Effector memory CD8-positive, alpha-beta T cell (primary cell): ENCODE measurements at places on chromosomes 11 and 22.
A peak's percentile ranks its signal among the peaks of the same experiment; 100 is the strongest.

GRCh38 chr22:35721960-35722359 lies 4.3 kb downstream of the APOL5 start:
- DNase-seq, result no peak

- DNase-seq, result no peak
Observed at GRCh38 chr11:117387992-117388755, 60.5 kb downstream of the CEP164 start.

DNA sequence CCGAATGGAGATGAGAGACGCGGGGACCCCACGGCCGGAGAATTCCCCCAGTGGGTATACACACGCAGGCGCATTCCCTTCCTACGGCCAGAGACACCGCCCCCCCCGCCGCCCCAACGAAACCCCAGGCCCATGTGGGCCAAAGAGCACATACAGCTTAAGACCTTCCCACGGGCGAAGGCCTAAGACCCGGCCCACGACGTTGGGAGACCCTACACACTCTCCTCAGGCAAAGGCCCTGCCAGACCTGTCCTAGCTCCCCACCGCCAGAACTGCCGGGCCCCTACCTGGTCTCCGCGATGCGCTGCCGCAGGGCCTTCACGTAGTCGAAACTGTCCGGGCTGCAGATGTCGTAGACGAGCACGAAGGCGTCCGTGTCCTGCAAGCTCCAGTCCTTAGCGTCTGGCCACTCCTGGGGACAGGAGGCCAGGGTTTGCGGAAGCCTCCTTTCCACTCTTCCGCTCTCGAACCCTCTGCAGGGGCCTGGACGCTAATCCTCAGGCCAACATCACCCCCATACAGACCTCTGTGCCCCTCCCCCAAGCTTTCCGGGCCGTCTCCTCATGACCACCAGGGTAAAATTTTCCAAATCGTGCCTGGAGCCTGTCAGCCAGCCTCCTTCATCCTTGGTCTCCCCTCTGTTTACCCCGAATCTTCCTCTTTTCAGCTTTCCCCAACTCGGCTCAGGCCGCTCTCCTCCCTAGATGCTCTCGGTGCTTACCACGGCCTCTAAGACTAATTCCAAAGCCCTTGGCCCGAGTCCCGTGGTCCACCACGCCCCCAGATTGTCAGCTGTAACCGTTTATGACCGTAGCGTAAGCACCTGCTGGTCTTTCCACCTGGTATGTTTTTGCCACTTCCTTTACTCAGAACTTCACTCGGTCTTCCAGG lies 1.7 kb downstream of the RASL10A start:
- no peak for DNase-seq

GRCh38 chr22:38943882-38944281 lies 13.5 kb upstream of the APOBEC3A start:
- no peak for DNase-seq

DNA sequence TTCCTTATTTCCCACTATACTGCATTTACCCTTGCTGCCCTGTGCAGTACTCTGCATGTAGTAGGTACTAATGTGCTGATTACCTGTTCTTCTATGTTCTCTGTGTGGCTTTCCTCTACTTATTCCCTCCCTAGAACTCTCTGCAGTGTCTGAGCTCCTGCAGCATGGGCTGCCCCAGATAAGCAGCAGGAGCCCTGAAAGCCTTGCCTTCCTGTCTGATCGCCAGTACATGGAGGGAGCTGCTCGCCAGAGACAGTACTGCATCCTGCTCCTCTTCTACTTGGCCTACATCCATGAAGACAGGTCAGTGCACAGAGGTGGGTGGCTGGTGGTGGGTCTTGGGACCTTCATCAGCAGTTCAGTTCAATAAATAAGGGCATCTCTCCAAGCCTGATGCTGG lies 42.2 kb upstream of the CCDC134 start:
- no peak for DNase-seq

GRCh38 chr11:19905280-19905853 lies 192.7 kb downstream of the NAV2 start:
- DNase-seq, result no peak

DNA sequence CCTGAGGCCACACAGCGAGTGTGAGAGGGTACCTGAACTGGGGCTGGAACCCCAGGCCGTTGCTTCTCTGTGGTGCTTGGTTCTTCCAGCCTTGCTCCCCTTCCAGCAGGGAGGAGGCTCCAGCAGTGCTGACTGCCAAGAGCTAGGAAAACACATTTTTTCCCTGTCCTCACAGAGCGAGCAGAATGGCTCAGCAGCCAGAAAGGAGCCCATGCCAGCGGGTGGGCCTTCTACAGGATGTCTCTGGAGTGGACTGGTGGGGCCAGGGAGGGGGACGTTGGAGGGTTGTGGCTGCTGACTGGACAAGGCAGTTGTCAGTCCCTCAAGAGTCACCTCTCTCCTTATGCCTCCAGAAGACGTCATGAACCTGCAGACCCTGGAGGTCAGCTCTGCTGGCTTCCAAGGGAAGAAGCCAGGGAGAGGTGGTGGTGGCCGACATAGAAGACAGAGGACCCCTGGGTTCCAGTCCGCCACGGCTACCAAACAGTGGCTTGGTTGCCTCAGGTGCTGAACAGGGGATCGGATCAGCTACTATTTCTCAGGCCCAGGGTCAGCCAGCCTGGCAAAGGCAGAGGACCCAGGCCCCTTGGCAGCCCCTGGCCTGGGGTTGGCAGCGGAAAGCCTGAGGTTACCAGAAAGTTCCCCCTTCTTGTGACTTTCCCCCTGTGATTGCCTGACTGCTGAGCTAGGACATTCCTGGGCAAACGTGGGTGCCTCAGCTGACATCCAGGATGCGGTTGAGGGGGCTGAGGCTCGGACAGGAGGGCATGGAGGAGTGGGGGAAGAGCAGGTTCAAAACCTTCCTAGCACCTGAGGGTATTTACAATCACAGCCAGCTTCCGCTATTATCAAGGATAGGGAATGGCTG lies 3.7 kb downstream of the MAFF start:
- no peak for DNase-seq

DNA sequence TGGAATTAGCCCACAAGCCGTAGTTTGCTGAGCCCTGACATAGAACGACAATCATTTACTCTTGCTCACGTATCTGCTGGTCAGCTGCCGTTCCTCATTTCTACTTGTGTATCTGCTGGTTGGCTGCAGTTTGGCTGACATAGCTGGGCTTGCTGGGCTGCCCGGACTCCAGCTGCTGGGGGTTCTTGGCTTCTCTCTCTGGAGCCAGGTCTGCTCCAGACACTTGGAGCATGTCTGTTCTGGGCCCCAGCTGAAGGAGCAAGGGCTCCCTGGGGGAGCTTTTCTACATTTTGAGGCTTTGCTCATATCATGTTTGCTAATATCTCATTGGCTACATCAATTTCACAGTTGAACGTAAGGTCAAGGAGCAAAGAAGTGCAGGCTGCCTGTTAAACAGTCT lies 47.3 kb downstream of the PRDM11 start:
- no peak for DNase-seq

GRCh38 chr22:41574847-41575381 lies 14.1 kb downstream of the CSDC2 start:
- DNase-seq, result no peak

- no peak for DNase-seq
Observed at GRCh38 chr22:49371325-49372110, 456.2 kb downstream of the BRD1 start.

- no peak for DNase-seq
Observed at GRCh38 chr11:106644824-106645223, 373.5 kb downstream of the GUCY1A2 start.

GRCh38 chr22:30541961-30542810 lies 4.4 kb downstream of the SEC14L6 start:
- no peak for DNase-seq

DNA sequence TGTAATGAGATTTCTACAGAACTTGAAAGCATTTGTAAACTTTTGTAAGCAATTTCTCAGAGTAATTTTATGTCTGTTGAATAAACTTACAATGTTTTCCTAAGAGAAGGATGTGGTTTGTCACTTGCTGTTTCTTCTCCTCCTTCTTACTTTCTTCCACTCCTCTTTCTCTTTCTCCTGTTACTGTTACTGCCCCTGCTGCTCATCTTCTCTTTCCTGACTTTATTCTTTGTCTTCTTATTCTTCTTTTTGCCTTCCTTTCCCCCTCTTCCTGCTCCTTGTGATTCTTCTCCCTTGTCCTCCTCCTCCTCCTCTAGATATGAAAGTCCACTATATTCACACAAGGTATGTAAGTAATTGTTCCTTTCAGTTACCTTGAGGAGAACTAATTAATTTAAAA lies 31.1 kb upstream of the MMP7 start:
- DNase-seq, result no peak

DNA sequence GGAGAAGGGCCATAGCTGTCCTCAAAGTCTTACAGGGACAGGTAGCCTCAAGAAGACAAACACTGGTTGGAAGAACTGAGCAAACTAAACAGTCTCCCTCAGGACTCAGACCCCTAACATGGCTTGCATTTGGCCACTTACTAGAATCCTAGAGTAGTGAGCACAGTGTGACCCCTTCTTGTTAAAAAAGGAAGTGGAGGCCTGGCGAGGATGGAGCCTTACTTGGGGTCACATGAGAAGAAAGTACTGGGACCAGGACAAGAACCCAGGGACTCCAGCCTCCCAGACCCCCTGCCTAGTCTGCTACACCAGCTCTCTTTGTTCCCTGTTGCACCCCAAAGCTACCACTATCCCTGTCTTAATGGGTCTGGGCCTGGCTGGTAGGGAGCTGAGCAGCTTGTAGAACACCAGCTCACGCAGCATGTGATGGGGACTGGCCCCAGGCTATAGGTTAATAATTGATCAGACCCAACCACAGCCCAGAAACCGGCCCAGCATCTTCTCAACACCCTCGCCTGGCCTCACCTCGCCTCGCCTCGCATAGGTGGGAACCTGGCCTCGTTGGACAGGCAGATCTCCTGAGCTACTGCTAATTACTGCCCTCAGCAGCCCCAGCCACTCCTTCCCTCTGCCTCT lies 17.6 kb downstream of the DGAT2 start:
- DNase-seq, result no peak

- no peak for DNase-seq
Observed at GRCh38 chr11:70481625-70482528, 83.5 kb downstream of the CTTN start.

DNA sequence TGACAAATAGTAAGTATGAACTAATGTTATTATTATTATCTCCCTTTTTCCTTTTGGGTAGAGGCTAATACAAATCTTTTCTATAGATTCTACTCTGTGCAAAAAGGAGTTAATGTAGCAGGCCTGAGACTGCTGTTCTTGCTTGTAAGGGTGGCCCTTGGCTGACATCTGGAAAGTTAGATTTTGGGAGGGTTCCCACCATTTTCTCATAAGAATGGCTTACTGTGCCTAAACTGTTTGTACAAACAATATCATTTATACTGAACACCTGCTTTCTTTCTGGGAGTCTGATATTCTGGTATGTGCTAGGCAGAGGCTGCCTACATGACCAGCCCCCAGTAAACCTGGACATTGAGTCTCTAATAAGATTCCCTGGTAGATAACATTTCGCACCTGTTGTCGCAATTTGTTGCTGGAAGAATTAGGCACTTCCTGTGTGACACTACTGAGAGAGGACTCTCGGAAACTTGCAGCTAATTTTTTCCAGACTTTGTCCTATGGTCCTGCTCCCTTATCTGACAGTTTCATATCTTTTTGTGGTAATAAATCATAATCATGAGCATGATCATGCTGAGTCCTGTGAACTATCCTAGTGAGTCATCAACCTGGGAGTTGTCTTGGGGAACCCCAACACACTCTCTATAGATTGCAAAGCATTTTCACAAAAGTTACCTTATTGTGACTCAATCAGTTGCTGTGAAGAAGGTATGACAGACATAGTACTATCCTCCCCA lies 257.7 kb upstream of the CCDC90B start:
- DNase-seq, result no peak

DNA sequence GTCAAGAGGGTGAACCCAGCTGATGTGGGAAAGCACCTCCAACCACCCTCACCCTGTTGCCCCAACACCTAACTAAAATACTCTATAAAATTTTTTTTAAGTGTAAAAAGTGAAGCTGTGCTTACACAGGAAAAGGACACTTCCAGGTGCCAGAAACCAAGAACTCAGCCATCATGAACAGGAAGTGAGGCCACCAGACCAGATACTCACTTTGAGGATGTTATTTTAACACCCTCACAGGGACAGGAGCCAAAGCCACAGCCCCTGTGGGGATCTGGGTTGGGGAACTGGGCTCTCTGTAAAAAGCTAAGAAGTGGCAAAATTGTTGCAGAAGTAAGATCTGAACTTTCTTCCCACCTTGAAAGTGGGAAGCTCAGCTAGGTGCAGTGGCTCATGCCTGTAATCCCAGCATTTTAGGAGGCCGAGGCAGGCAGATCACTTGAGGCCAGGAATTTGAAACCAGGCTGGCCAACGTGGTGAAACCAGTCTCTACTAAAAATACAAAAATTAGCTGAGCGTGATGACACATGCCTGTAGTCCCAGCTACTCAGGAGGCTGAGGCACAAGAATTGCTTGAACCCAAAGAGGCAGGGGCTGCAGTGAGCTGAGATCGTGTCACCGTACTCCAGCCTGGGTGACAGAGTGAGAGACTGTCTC lies 3.8 kb downstream of the RSPH14 start:
- peak; percentile 71 for DNase-seq

DNA sequence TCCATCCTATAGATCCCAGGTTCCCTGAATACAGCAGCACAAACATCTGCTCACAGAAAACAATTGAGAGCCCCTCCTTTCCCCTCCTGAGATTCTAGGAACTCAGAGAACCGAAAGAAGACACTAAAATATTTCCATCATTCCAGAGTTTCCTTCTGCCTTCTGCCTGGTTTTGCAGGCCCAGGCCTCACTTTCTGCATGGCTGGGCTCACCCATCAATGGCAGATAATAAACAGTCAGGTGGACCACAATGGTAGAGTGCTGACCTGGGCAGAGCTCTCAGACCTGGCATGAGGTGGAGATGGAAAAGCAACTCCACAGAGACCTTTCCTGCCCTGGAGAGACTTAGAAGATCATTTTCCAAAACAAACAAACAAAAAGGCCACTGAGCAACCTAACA lies 389.1 kb downstream of the NXPE2 start:
- DNase-seq, result no peak

- DNase-seq, result no peak
Observed at GRCh38 chr11:42812361-42812760, 499.4 kb upstream of the API5 start.

DNA sequence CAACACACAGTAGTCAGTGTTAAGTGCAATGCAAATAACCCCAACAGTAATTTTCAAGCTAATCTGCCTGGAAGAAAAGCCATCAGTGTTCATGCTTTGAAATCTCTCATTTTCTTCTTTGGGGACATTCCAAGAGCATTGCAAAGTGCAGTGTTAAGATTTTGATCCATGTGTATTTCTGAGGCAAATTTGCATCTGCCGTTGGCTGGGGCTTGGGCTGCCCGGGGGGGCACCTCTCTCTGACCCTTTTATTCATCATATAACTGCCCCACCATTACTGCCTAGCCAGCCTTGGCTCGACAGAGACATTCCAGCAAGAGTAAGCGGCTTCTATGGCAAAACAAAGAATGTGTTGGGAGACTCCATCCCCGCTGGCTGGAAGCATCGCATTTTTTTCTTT lies 483.5 kb downstream of the BRD1 start:
- DNase-seq, result no peak

DNA sequence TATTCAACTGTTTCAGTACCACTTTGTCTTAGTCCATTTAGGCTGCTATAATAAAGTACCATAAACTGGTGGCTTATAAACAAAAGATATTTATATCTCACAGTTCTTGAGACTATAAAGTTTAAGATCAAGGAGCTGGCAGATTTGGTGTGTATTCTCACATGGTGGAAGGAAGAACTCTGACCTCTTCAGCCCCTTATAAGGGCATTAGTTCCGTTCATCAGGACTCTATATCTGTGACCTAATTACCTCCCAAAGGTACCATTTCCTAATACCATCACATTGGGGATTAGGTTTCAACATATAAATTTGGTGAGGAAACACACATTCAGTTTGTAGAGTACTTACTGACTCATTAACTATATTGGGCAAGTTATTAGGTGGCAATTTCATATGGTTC lies 10.7 kb upstream of the ARL14EP start:
- DNase-seq, result no peak

- no peak for DNase-seq
Observed at GRCh38 chr11:11397036-11397415, 44.0 kb upstream of the CSNK2A3 start.
